Lower leg skin (tissue), 4 donors: ENCODE measurements at places on chromosomes 7 and 10. TPM values are rescaled to one million over a fixed set of nuclear protein-coding genes. Genes with fewer than 3 reads are reported as not detected.

DNA sequence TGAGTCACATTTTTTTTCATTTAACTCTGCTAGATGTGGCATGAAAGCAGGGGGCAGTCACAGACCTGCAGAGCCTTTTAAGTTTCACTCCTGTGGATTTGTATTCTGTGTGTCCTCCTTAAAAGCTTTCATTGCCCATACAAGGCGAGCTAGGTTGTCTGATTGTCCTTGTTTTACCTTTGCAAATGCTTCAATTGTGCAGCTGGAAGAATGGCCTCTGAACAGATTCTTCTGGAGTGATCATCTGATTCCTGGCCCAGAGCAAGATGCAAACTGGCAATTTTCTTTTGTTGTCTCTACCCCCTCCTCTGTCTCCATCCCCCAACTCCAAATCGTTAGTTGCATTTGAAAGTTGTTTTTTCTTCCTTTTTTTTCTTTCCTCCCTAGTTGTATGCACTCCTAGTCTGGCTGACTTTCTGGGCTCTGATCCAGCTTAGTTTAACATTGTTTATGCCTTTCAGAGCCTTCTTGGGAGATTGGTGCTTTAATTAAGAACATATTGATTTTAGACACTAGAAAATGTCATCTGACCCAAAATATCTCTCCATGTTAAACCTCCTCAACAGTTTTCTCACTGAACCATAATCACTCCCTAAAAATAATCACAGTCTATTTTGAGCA lies 150.2 kb downstream of the REEP3 start:
- no peak for DNase-seq

The ZNF277 gene
- total RNA-seq, result 19.2 TPM

- no peak for DNase-seq
These were observed 7.1 kb upstream of the MGMT start for GRCh38 chr10:129459762-129460539.

GRCh38 chr7:929311-929711 lies 25.2 kb downstream of the ADAP1 start:
- peak; percentile 56 for DNase-seq

The ADD3 gene
- total RNA-seq, result 180 TPM

DNA sequence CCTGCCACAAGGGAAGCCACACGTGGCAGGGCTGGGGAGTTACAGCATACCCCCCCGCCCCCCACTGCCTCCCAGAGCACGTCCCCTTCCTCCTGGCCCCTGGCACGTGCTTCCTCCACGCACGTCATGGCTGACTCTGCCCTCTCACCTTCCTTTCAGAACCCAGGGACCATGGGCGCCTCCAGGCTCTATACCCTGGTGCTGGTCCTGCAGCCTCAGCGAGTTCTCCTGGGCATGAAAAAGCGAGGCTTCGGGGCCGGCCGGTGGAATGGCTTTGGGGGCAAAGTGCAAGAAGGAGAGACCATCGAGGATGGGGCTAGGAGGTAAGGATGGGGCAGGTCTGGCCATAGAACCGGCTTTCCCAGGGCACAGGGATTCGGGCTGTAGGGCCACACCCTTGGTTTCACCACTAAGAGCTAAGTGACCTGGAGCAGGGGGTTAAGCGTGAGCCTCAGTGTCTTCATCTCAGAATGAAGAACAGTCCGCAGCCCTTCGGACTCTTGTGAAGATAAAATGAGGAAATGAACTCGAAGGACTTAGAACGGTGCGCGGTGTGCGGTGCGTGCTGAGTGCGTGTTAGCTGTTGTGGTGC lies 2.5 kb downstream of the NUDT1 start:
- no peak for DNase-seq

The SUN3 gene
- total RNA-seq, result not detected

DNA sequence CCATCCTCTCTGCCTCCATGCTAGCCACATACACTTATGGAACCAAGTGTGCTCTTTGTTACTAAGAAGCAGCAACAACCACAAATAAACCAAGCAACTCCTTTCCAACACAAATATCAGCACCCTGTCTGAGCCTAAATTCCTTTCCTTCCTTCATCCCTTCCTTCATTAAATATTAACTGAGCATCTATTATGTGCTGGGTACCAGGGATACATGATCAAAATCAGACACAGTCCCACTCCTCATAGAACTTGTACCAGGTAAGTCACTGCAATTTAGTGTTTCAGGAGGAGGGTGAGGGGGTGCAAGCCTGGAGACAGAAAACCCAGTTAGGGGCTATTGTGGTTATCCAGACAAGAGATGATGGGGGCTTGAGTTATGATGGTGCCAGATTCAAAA lies 10.8 kb downstream of the CREB5 start:
- no peak for DNase-seq
